ENCODE measurements at places on chromosomes 3 and 15.

DNA sequence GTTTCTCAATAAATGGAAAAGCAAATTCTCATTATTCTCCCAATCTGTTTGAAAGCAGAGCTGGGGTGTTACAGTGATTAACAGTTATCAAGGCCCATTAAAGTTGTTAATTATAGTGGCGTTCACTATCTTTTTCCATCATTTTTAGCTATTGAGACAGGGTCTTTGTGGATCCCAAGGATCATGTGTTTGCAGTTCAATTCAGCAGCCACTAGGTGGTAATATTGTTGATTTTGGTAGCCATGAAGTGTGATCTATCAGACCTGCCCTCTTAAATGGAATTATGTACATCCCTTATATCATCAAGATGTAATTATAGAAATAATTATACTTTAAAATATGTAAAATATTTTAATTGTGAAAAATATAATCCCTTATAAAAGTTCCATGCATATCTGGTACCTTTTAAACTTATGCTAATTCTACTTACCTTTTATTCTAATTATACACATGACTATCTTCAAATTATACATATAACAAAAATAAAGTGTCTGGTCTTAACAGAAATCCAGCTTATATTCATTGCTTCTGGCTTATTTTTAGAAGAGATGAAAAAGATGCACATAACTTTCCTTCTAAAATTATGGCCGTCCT is 126.4 kb downstream of the GREM1 start:
- DNase-seq = peak; percentile 7

GRCh38 chr3:97996988-97997387 is 24.8 kb upstream of the RIOX2 start:
- DNase-seq = no peak

GRCh38 chr15:54082836-54083492 is 104.7 kb downstream of the UNC13C start:
- DNase-seq = no peak

GRCh38 chr3:44066806-44067205 is 174.9 kb upstream of the TOPAZ1 start:
- DNase-seq = no peak

DNA sequence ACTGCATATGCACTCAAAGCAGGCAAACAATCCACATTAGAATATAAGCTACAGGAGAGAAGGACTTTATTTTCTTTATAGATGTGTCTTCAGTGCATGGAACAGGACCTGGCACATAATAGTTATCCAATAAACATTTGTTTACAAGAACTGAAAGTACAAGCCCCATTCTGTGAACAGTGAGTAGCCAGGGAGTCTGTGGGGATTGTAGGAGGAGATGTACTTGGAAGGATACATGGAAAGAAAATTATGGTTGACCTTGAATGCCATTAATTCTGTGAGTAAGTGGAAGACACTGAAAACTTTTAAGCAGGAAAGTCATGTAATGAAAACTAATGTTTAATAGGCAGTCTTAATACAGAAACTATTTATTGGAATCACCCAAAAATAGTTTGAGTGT is 28.3 kb downstream of the MASP1 start:
- no peak for DNase-seq

DNA sequence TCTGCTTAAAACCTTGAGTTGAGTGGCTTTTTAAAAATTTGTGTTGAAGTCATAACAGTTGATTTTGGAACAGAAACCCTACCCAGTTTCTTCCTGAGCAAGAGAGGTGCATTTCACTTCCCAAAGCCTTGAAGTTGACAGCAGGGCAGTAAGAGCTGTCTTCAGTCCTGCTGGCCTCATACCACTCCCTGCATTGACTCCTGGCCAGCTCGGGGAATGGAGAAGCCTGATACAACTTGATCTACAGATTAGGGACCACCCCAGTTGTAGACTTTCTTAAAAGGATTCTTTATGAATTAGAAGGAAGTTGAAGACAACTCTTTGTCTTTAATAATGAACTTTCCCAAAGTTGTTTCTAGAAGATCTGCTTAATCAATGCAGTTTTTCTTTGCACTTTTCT is 90.6 kb upstream of the FLNB start:
- no peak for DNase-seq
